ENCODE measurements at places on chromosomes 5 and 9.
A peak's percentile ranks its signal among the peaks of the same experiment; 100 is the strongest.

DNA sequence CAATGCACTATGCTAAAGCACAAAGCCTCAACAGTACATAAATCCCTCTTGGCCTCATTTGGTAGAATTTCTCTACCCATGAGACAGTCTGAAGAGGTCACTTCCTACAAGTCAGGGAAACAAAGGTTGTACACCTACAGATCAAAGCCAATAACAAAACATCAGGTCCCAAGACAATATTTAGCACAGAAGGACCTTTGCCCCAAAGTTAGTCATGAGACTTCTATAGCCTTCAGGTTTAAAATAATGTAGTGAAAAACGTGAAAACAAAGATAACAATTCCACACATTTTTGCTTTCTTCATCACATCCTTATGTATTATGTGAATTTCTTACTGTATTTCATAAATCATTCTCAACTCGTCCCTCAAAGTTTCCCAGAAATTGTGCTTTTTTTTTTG lies 15.8 kb downstream of the AFF4 start:
- no peak for DNase-seq

DNA sequence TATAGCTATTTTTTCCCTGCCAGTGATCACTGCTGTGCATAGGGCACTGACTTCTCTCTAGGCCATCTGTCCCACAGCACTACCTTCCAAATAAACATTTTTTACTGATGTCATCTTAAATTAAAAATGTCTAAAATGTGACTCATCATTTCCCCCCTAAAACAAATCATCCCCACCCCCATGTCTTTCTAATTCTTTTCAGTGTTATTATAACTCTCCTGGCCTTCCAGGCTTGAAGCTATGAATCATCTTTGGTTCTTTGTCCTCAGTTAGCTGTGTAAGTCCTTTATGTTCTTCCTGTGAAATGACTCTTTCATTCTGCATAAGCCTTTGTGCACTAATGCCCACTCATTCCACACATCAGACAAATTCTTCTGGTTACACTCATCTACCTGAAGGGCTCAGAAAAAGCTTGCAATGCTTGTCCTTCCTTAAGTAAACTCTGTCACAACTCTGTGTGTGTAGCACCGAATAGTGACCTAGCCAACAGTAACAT lies 78.1 kb downstream of the CFAP95 start:
- no peak for DNase-seq

- DNase-seq = no peak
Measured at GRCh38 chr5:385321-385720, 57.7 kb upstream of the EXOC3 start.

DNA sequence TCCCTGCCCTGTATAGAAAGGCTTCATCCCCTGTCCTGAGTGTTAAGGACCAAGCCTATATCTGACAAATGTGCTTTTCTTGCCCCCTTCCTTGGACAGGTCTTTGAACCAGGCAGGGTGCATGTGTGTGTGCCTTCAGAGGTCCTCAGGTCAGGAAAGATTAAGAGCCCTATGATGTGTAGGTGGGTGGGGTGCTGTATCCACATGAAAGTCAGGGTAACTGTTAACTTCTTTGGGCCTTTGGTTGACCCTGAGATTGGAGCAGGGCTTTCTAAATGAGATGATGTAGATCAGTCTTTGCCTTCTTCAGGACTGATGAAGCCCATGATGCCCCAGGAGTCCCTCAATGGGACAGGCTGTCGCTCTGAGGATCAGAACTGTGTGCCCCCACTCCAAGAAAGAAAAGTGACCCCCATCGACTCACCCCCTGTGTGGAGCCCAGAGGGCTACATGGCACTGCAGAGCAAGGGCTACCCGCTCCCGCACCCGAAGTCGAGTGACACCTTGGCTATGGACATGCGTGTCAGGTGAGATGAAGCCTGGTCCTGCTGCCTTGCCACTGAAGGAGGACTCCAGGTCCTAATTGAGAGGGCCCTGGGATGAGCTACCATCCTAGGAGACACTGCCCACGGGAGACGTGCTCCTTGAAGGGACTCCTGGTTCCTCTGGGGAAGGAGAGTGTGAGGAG lies 29.4 kb upstream of the POMT1 start:
- DNase-seq = no peak

- DNase-seq = no peak
Measured at GRCh38 chr5:151019331-151019730, 1.1 kb upstream of the GPX3 start.

GRCh38 chr5:140362875-140363630 lies 3.1 kb downstream of the SLC4A9 start:
- DNase-seq = peak; percentile 79

DNA sequence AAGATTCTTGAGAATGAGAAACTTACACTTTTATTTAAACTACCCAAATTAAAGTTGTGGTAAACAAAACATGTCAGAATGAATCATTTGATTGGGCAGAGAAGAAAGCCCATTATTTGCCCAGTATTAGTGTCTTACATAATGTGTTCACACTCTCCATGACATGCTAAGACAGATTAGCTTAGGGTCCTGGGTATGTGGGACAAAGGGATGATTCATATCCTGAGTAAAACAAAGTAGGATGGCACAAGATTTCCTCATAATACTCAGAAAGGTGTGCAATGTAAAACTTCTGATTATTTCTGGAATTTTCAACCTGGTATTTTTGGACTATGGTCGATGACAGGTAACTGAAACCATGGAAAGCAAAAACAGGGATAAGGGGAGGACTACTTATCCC lies 183.9 kb upstream of the POU5F2 start:
- DNase-seq = no peak

- DNase-seq = no peak
Measured at GRCh38 chr5:157801-158200, 33.5 kb upstream of the LRRC14B start.

DNA sequence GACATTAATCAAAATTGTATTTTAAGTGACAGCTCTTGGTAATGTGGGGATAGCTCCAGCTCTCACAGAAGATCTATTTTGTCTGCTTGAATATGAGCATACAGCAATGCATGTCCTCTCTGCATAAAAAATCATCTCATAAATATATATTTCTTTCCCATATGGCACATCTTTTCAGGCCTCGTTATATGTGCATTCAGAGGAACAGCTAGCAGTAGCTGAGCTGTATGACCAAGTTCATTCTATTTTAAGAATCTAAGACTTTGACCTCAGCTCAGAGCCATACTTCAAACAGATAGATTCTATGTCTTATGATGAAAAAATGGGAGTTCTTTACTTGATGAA lies 487.2 kb downstream of the ARHGEF28 start:
- no peak for DNase-seq

GRCh38 chr5:170427672-170428236 lies 38.6 kb upstream of the KCNMB1 start:
- DNase-seq = no peak

DNA sequence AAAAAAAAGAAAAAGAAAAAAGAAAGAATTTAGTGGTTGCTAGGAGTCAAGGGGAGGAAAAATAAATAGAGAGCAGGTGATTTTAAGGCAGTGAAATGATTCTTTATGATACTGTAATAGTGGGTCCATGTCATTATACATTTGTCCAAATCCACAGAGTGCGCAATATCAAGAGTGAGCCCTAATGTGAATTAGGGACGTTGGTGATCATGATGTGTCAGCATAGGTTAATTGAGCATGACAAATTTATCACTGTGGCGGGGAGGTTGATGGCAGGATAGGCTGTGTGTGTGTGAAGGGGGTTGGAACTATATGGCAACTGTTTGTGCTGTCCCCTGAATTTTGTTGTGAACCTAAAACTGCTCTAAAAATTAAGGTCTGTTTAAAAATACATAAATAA lies 357.8 kb downstream of the ICE1 start:
- no peak for DNase-seq

DNA sequence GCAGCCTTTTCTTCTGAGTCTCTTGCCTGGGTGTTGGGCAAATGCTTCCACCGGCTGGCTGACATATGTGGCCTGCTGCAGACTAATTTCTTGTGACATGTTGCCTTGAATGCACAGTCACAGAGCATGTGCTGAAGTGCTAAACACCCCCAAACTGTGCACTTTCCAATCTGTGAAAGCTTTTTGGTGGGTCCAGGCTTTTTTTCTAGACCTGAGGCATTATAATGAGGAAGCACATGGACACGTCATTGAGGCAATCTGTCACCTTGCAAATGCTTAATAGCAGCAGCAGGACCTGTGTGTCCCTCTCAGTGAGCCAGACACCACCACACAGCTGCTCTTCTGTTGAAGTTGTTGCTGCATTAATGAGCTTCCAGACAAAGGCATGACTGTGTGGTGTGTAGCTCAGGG lies 274.7 kb downstream of the ELAVL2 start:
- no peak for DNase-seq

DNA sequence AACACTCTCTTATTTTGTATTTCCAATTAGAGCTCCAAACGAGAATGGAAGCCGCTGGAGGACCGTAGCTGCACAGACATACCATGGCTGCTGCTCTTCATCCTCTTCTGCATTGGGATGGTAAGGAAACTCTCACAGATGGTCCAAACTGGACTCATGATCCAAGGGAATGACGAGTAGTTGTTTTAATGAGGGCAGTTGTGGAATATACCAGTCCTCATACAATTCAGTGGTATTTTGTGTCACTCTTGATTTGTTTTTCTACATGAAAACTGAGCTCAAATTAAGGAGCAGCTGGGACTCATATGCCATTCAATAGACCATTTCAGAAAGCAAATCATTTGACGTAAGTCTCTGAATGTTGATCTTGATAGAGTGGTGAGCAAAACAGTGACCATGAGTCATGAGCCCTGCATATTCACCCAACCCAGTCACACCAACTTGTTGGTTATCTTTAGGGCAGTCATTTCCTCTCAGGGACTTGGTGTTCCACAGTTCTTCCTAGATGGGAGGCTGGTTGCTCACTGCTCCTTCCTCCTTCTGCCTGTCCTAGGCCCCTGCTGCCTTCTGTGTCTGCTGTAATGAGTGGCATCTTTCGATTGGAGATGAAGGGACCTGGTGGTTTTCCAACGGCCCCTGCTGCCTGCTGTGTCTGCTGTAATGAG lies 54.9 kb downstream of the SLC44A1 start:
- peak; percentile 4 for DNase-seq

DNA sequence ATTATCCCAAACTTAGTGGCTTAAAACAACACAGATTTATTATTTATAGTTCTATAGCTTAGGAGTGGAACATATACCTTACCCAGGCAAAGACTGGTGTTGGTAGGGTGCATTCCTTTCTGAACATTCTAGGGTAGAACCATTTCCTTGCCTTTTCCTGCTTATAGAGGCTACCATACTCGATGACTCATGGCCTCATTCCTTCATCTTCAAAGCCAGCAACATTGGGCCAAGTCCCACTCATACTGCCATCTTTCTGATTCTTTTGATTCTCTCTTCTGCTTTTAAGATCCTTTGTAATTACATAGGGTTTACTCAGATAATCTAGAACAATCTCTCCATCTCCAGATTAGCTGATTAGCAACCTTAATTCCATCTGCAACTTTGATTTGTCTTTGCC lies 452.7 kb upstream of the KLF4 start:
- no peak for DNase-seq

DNA sequence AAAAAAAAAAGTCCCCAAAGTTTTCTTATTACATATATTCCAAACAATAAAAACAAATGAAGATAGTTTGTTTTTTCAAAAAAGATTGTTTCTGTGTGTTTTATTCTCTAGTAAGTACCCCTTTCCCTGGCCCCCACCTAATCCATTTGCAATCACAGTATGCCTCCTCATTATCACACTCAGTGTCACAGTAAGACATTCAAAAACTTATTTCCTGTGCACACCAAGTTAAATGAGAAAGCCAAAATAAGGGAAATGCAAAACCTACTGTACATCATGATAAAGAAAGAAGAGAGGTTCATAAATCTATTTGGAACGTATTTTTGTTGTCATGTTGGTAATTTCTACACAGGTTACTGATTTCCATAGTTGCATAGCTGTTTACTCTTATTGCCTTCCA lies 62.3 kb downstream of the ST8SIA4 start:
- no peak for DNase-seq

- no peak for DNase-seq
Measured at GRCh38 chr5:164742025-164742424, 1236.6 kb downstream of the MAT2B start.

GRCh38 chr5:138438724-138439476 lies at the start of gene REEP2:
Gene REEP2, plus strand, starts transcription at chr5:138439057. Its CDS starts 152 bp downstream, at chr5:138439209.
- peak; percentile 75 for DNase-seq

DNA sequence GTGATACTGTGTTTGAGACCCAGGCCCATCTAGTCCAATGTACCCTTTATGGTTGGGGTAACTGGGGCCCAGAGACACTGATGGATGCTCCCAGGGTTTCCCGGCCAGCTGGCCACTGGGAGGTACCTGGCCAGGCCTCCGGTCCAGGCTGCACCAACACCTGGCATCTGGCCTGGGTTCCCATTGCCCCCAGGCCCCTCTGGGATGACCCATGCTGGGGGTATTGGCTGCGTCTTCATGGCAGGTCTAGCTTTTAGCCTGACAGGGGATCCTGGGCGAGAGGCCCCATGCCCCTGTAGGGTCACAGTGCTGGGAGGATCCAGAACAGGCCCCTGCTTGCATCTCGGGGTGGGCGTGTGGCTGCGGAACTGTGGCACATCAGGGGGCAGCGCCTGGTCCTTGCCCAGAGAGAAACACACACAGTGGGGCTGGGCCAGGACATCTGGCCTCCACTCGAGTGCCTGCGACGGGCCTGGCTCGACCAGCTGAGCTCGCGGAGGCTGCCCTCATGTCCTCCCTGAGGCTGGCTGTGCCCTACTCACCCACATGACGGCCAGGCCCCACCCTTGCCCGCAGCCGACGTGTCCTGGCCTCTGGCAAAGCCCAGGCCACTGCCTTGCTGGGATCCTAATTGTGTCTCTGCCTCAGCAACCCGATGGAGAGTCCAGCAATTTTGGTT lies 21.5 kb upstream of the COL5A1 start:
- DNase-seq = no peak

- DNase-seq = no peak
Measured at GRCh38 chr5:69309380-69309779, 23.2 kb downstream of the CCDC125 start.

DNA sequence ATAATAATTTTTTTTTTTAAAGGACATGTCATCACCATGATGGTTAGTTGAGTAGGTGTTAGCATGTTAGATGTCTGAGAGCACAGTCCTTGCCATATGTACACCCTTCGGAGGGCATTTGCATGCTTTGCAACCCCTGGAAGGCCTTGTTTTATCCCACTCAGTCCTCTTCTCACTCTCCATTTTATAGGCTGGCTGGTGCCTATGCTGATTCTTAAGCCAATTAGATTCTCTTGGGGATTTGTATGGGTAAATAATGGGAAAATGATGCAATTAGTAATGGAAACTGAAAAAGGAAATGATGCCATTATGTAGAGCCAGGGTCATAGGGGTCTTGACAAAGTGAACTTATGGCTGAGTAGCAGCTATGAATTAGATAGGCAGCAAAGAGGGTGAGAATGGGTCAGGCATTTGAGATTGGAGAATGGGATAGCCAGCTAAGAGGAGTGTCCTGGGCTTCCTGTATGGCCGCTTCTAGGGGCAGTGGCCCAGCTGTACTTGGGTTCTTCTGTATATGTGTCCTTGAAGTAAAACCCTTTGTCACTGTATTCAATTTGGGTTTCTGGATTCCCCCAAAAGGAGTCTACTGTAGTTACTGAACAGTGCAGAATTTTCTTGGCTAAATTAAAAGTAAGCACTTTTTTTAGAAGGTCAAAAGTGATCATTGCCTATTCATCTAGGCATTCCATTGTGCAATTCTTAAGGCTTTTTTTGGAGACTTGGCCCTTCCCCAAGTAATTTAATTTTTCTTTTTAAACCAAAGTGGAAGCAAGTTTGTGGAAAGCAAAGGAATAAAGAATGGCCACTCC lies 31.6 kb downstream of the LRRTM2 start:
- no peak for DNase-seq

GRCh38 chr5:179732918-179733771 lies 523 bp downstream of the MAML1 start:
- peak; percentile 43 for DNase-seq

GRCh38 chr5:151737431-151737830 lies 21.0 kb downstream of the ATOX1 start:
- DNase-seq = no peak

GRCh38 chr5:68161156-68161555 lies 54.4 kb upstream of the PIK3R1 start:
- no peak for DNase-seq

Measured in activated T-cell treated with anti-CD3 and anti-CD28 coated beads for 48 hours (primary cell).